ENCODE measurements at places on chromosomes 12 and 14. TPM values are rescaled to one million over a fixed set of nuclear protein-coding genes. Genes with fewer than 3 reads are reported as not detected.
A peak's percentile ranks its signal among the peaks of the same experiment; 100 is the strongest.

Gene SLC25A21
- 1.0 TPM for total RNA-seq

Gene RNASE4
- 0.69 TPM for total RNA-seq

Gene SERPINA4
- total RNA-seq: not detected

Gene TDRD9
- total RNA-seq: not detected

Gene KRT8
- total RNA-seq: 2.4 TPM

Gene GPR84
- not detected for total RNA-seq

Gene BICDL1
- 0.18 TPM for total RNA-seq

Gene TGM1
- total RNA-seq: 0.05 TPM

GRCh38 chr12:41462312-41462711 lies 274.2 kb downstream of the PDZRN4 start:
- H3K36me3 ChIP-seq: no peaks in the 10 kb centered on the region
- no peak overlapping the region for H3K27ac ChIP-seq
- H3K4me1 ChIP-seq: no peaks in the 10 kb centered on the region

- no peak overlapping the region for H3K27ac ChIP-seq
- no peak for DNase-seq
- no peaks in the 10 kb centered on the region for H3K4me1 ChIP-seq
Observed at GRCh38 chr12:13843841-13844240, 137.6 kb downstream of the GRIN2B start.

- DNase-seq: no peak
- H3K36me3 ChIP-seq: no peaks in the 10 kb centered on the region
- H3K27ac ChIP-seq: no peak overlapping the region
- no peaks in the 10 kb centered on the region for H3K4me1 ChIP-seq
- H3K4me3 ChIP-seq: peak overlapping the region; percentile 16
- no peaks in the 10 kb centered on the region for H3K27me3 ChIP-seq
Observed at GRCh38 chr14:100221533-100222223, 17.3 kb upstream of the YY1 start.

DNA sequence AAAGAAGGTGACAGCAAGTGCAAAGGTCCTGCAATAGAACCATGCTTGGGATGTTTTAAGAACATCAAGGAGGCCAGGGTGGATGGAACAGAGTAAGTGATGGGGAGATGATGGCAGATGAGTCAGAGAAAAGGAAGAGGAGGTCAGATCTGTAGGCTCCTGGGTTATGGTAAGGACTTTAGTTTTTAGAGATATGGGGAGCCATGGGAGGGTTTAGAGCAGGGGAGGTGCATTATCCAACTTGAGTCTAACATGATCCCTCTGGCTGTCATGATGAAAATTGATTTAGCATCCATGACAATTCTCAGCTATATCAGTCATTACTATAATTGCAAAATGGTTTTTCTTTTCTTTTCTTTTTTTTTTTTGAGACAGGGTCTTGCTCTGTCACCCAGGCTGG lies 7.3 kb upstream of the PLBD2 start:
- no peaks in the 10 kb centered on the region for H3K36me3 ChIP-seq
- no peak for DNase-seq
- H3K4me1 ChIP-seq: peaks cover 5% of the 10 kb centered on the region

DNA sequence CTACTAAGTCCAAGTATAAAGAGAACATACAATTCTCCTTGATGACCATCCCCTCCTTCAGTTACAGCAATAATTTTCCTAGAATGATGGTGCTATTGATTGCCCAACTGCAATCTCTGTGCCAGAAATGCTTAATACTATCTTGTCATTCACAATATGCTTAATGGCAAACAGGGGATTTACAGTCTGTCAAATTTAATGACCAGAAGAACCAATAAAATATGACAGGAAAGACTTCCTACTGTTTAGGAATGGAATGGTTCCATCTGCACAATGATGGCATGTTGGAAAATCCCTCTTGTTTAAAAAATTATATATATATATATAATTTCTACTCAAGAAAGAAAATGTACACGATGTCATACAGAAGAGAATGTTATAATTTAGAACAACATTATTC lies 623.2 kb downstream of the CCER1 start:
- H3K4me3 ChIP-seq: no peak overlapping the region
- H3K27me3 ChIP-seq: no peaks in the 10 kb centered on the region
- no peaks in the 10 kb centered on the region for H3K36me3 ChIP-seq
- H3K27ac ChIP-seq: no peak overlapping the region

GRCh38 chr14:52443506-52443905 lies 108.8 kb downstream of the TXNDC16 start:
- H3K36me3 ChIP-seq: no peaks in the 10 kb centered on the region
- no peak overlapping the region for H3K4me3 ChIP-seq
- no peak overlapping the region for H3K27ac ChIP-seq
- DNase-seq: no peak
- H3K4me1 ChIP-seq: no peaks in the 10 kb centered on the region

GRCh38 chr14:74554742-74555362 lies 57.2 kb downstream of the LTBP2 start:
- no peak overlapping the region for H3K27ac ChIP-seq
- H3K4me3 ChIP-seq: no peak overlapping the region
- peaks cover 3% of the 10 kb centered on the region for H3K27me3 ChIP-seq
- peaks cover 10% of the 10 kb centered on the region for H3K4me1 ChIP-seq
- no peak for DNase-seq
- H3K36me3 ChIP-seq: no peaks in the 10 kb centered on the region

DNA sequence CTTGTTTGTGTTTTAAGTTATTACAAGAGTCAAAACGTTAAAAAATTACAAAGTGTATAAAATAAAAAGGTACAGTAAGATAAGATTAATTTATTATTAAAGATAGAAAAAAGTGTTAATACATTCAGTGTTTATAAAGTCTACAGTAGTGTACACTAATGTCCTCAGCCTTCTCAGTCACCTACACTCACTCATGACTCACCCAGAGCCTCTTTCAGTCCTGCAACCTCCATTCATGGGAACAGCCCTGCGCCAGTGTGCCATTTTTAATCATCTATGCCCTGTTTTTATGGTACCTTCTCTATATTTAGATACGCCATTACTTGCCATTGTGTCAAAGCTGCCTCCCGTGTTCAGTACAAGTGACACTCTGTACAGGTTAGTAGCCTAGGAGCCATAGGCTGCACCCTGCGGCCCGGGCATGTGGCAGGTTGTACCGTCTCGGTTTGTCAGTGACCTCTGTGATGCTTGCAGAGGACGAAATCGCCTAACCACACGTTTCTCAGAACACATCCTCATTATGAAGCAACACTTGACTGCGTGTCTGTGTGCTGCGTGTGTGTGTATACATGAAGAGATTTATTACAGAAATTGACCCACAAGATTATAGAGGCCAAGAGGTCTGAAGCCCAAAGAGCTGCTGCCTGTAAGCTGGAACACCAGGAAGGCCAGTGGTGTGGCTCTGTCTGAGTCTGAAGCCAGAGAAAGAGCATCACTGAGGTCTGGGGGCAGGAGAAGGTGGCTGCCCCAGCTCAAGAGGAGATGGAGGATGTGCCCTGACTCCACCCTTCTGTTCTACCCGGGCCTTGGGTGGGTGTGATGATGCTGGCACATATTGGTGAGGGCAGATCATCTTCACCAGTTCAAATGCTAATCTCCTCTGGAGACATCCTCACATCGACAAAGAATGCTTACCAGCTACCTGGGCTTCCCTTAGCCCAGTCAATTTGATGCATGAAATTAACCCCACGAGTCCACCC lies 116.6 kb upstream of the C14orf180 start:
- H3K27ac ChIP-seq: no peak overlapping the region
- H3K4me1 ChIP-seq: no peaks in the 10 kb centered on the region
- no peak for DNase-seq
- no peaks in the 10 kb centered on the region for H3K36me3 ChIP-seq

DNA sequence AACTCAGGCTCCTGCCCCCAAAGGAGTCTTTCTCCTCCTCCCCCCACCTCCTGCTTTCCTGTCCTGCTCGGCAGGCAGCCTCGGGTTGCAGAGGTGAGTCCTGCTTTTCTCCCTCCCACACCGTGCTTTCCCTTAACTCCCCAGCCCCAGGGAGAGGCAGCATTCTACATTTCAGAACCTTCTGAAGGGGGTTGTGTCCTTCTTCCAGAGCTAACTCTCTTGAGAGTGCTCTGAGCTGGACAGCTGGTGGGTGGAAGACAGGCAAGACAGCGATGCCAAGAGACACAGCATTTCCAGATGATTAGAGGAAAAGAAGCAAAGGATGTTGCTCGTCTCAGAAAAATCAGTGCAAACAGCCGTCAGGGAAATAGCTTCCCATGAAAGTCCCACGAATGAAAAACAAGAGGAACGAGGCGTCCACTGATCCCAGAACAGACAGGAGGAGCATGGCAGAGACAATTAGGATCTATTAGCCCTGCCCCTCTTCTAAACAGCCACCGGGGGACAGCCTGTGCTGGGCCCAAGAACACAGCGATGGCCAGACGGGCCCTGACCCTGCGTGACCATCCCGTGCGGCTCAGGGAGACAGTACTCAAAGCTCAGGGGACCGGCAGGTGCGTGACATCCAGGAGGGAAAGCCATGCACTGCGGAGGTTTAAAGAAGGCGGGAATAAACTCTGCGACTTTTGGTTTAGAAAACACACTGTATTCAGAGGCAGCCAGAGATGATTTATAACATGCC lies 216.5 kb upstream of the RTL1 start:
- H3K27ac ChIP-seq: no peak overlapping the region
- H3K4me3 ChIP-seq: no peak overlapping the region
- H3K27me3 ChIP-seq: no peaks in the 10 kb centered on the region

GRCh38 chr12:24496755-24497154 lies 452.1 kb downstream of the BCAT1 start:
- no peak for DNase-seq
- 0 out of 2 replicates have a peak, but pooled peaks cover 5% of the 10 kb centered on the region for H3K4me1 ChIP-seq
- H3K36me3 ChIP-seq: no peaks in the 10 kb centered on the region
- no peak overlapping the region for H3K27ac ChIP-seq
- no peak overlapping the region for H3K4me3 ChIP-seq
- H3K27me3 ChIP-seq: no peaks in the 10 kb centered on the region

DNA sequence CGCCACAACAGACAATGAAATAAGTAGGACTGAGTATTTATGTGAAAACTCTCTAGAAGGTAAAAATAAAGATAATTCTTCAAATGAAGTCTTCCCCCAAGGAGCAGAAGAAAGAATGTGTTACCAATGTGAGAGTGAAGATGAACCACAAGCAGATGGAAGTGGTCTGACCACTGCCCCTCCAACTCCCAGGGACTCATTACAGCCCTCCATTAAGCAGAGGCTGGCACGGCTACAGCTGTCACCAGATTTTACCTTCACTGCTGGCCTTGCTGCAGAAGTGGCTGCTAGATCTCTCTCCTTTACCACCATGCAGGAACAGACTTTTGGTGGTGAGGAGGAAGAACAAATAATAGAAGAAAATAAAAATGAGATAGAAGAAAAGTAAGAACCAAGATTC lies 82.7 kb downstream of the VEZT start:
- no peak overlapping the region for H3K27ac ChIP-seq
- H3K27me3 ChIP-seq: no peaks in the 10 kb centered on the region
- H3K4me1 ChIP-seq: peaks cover 11% of the 10 kb centered on the region
- peak; percentile 27 for DNase-seq
- H3K4me3 ChIP-seq: no peak overlapping the region
- peaks cover 27% of the 10 kb centered on the region for H3K36me3 ChIP-seq

- DNase-seq: no peak
- no peak overlapping the region for H3K4me3 ChIP-seq
- H3K27ac ChIP-seq: no peak overlapping the region
- no peaks in the 10 kb centered on the region for H3K27me3 ChIP-seq
Observed at GRCh38 chr12:21223930-21224329, 92.9 kb downstream of the SLCO1B1 start.

- no peak for DNase-seq
- H3K4me1 ChIP-seq: peaks cover 5% of the 10 kb centered on the region
Observed at GRCh38 chr14:55248411-55248810, 22.8 kb upstream of the FBXO34 start.

- H3K4me1 ChIP-seq: peaks cover 21% of the 10 kb centered on the region
- no peak overlapping the region for H3K27ac ChIP-seq
- no peak overlapping the region for H3K4me3 ChIP-seq
- no peak for DNase-seq
- peaks cover 55% of the 10 kb centered on the region for H3K36me3 ChIP-seq
- H3K27me3 ChIP-seq: no peaks in the 10 kb centered on the region
Observed at GRCh38 chr14:103700753-103701490, 14.3 kb downstream of the XRCC3 start.

DNA sequence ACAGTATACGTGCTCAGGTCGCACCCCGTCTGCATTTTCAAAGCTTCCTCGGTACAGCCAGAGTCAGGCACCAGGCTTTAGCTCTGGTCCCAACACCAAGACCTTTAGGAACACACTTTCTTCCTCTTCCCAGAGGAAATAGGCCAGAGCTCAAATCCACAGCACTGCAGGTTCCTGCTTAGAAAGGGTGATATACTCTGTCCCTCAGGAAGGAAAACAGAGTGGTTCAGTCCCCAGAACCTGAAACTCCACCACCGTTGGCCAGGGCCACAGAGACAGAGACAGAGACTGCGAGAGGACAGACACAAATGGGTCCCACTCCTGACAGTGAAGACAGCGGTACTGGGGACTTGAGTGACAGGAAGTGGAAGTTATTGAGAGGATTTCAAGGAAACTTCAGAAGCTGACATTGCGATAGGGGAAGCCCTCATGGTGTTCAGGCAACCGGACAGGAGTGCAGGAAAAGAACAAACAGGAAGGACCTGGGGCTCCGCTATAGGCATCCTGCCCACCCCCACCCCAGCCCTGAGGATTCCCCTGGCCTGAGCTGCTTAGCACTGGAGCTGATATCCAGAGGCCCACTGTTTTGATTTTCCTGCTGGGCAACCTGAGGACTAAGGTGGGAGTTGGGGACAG lies 5.5 kb upstream of the KRT8 start:
- H3K36me3 ChIP-seq: no peaks in the 10 kb centered on the region
- DNase-seq: no peak
- H3K27me3 ChIP-seq: no peaks in the 10 kb centered on the region
- H3K4me1 ChIP-seq: no peaks in the 10 kb centered on the region

GRCh38 chr14:50608302-50608851 lies 48.4 kb downstream of the ATL1 start:
- no peaks in the 10 kb centered on the region for H3K4me1 ChIP-seq
- no peak overlapping the region for H3K27ac ChIP-seq
- no peak overlapping the region for H3K4me3 ChIP-seq
- no peaks in the 10 kb centered on the region for H3K27me3 ChIP-seq

- H3K36me3 ChIP-seq: no peaks in the 10 kb centered on the region
- H3K27me3 ChIP-seq: 0 out of 2 replicates have a peak, but pooled peaks cover 3% of the 10 kb centered on the region
- H3K4me1 ChIP-seq: no peaks in the 10 kb centered on the region
- no peak overlapping the region for H3K4me3 ChIP-seq
Observed at GRCh38 chr14:20652996-20653975, 11.8 kb upstream of the OR6S1 start.

- H3K4me3 ChIP-seq: no peak overlapping the region
- no peak overlapping the region for H3K27ac ChIP-seq
- no peaks in the 10 kb centered on the region for H3K4me1 ChIP-seq
Observed at GRCh38 chr12:98308141-98308540, 207.2 kb upstream of the TMPO start.

DNA sequence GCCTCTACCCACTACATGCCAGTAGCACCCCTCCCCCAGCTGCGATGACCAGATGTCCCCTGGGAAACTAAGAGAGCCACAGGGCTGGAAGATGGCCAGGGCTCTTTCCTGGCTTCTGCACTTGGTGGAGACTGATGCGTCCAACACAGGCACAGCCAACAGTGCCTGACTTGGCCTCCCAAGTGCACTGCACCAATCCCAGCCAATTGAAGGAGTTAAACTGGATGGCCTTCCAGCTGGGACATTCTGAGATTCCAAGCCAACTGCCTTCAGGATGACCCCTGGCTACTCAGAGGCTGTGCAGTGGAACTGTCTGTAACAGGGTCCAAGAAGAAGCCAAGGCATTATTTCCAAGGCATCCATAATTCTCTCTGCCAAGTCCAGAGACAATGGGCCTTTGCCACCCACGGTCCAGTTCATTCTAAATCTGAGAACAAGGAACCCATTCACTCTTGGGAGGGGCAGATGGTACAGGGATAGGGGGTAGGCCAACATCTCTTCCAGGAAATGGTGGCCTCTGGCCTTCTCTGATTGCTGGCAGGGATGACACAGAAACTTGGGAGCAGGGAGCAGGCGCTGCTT lies 35.2 kb downstream of the PRIMA1 start:
- no peak overlapping the region for H3K4me3 ChIP-seq
- H3K27ac ChIP-seq: no peak overlapping the region
- no peak for DNase-seq
- no peaks in the 10 kb centered on the region for H3K27me3 ChIP-seq
